Effector memory CD4-positive, alpha-beta T cell (primary cell): ENCODE measurements at places on chromosomes 3 and 15.

DNA sequence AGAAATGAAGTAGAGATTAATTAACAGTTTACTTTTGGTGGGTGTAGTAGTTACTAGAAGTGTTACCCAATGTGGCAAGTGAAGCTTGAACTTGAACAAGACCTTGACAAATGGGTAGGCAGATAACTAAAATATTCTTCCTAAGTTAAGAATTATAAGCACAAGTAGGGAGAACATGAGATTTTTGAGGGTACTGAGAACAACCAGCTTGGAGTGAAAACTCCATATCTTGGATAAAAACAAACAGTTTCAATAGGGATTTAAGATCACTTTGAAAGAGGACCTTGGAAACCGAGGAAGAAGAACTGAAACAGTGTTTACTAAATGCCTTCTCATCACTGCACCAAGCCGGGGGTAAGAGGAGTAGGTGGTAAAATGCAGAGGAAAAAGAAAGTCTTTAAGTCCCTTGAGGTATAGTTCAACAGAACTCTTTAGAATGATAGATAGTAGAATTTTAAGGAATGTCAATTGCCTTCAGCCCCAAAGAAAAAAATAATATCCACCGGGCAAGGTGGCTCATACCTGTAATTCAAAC, 496.7 kb downstream of the NAALADL2 start:
- no peak for DNase-seq
- H3K4me1 ChIP-seq, result no peaks in the 10 kb centered on the region
- H3K4me3 ChIP-seq, result no peak overlapping the region
- no peaks in the 10 kb centered on the region for H3K36me3 ChIP-seq
- H3K27ac ChIP-seq, result no peak overlapping the region
- H3K27me3 ChIP-seq, result no peaks in the 10 kb centered on the region

GRCh38 chr3:32325927-32326326, 65.7 kb upstream of the CMTM7 start:
- H3K4me1 ChIP-seq, result no peaks in the 10 kb centered on the region
- no peak overlapping the region for H3K4me3 ChIP-seq
- H3K36me3 ChIP-seq, result no peaks in the 10 kb centered on the region
- no peak overlapping the region for H3K27ac ChIP-seq

GRCh38 chr3:160106905-160107861, 118.0 kb upstream of the C3orf80 start:
- no peak overlapping the region for H3K27ac ChIP-seq
- no peaks in the 10 kb centered on the region for H3K4me1 ChIP-seq
- H3K36me3 ChIP-seq, result no peaks in the 10 kb centered on the region
- H3K4me3 ChIP-seq, result no peak overlapping the region
- no peak for DNase-seq

GRCh38 chr3:111336511-111336910, 205.5 kb upstream of the CD96 start:
- DNase-seq, result no peak
- no peaks in the 10 kb centered on the region for H3K27me3 ChIP-seq
- H3K27ac ChIP-seq, result no peak overlapping the region
- no peaks in the 10 kb centered on the region for H3K36me3 ChIP-seq

DNA sequence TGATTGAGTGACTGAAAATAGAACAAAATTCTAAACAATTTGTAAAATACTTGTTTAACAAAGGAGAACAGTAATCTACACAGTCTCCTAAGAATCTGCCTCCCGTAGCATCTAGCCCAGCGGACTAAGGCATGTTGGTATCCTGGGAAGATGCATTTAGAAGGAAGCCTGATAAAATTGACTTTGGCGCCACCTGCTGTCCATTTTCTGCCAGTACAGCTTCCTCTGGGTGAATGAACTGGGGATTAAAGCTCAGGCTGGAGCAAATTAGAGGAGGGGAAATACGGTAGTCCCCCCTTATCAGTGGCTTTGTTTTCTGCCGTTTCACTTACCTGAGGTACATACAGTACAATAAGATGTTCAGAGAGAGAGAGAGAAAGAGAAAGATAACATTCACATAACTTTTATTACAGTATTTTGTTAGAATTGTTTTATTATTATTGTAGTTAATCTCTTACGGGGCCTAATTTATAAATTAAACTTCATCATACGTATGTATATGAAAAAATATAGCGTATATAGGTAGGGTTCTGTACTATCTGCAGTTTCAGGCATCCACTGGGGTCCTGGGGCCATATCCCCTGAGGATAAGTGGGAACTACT, 191.6 kb downstream of the GAP43 start:
- no peaks in the 10 kb centered on the region for H3K27me3 ChIP-seq
- peak; percentile 34 for DNase-seq
- H3K4me1 ChIP-seq, result no peaks in the 10 kb centered on the region
- no peak overlapping the region for H3K27ac ChIP-seq

DNA sequence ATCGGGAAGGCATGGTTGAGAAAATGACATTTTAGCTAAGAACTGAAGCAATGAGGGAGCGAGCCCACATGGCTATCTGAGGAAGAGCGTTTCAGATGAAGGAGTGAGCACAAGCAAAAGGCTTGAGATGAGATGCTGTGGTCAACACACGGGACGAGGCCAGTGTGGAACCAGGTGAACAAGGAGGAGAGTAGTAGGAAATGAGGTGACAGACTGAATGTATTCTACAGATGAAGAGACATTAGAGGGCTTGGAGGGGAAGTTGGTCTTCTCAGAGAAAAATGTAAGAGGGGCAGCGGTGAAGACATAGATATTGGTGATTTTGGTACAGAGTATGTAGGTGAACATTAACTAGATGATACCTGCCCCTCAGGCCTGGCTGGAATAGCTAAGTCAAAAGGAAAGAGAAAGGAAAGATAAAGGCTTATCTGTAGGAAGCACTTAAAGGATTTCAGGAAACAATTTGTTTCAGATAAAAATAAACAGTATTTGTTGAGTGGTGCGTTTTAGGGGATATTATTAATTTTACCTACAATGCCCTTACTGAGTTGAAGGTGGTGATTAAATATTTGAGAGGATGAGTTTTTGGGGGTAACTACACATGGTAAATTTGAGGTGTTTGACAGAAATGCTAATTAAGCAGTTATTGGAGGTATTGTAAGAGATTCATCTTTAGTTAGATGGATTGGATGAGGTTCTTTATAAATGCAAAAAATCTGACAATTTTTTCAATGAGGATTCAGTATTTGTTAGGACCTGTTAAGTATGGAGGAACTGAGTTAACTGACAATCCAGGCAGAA, 57.0 kb downstream of the SLTM start:
- H3K27me3 ChIP-seq, result no peaks in the 10 kb centered on the region
- H3K4me3 ChIP-seq, result no peak overlapping the region
- H3K27ac ChIP-seq, result no peak overlapping the region
- no peak for DNase-seq
- peaks cover 36% of the 10 kb centered on the region for H3K36me3 ChIP-seq

DNA sequence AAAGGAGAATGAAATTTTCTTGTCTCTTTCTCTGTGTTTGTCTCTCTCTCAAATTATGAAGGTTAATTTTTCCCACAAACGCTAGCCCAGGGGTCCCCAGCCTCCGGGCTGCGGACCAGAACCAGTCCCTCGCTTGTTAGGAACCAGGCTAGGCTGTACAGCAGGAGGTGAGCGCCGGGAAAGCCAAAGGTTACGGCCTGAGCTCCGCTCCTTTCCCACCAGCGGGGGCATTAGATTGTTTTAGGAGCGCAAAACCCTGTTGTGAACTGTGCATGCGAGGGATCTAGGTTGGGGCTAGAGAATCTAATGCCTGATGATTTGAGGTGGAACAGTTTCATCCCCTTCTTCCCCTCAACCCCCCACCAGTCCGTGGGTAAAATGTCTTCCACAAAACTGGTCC, 74.7 kb upstream of the ZNF385D start:
- no peak for DNase-seq
- H3K36me3 ChIP-seq, result no peaks in the 10 kb centered on the region
- no peak overlapping the region for H3K27ac ChIP-seq
- no peak overlapping the region for H3K4me3 ChIP-seq
- no peaks in the 10 kb centered on the region for H3K4me1 ChIP-seq

DNA sequence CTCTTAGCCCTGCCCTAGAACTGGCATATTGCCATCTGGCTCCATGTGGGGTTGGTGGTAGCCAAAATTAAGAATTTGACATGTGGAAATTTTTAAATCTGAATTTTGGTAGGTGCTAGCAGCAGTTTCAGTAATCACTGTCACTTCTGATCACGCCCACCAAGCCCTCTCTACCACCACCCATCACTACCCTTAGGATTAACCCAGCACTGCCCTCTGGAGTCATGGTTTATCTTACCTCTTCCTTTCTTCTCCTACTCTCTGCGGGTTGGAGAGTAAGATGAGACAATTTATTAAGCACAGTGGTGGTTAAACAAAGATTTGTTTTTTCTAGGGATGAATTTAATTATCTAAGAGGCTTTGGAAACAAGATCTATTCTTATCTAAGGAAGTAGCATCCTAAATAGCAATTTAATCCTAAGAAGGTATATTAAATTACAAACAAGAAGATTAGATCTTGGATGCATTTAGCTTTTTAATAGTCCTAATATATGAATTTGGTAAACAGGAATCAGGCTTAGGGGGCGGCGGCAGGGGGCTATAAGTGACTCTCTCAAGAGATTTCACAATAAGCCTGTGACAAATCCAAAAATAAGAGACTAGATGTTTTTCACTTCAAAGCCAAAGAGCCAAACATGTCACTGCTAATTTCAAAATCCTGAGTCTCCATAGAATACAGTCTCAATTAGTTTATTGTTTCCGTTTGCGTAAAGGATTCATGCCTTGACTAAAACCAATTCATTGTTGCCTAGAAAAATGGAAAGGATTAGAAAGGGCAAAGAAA, 498.4 kb upstream of the UBE2E2 start:
- H3K4me1 ChIP-seq, result no peaks in the 10 kb centered on the region
- no peak overlapping the region for H3K27ac ChIP-seq
- H3K4me3 ChIP-seq, result no peak overlapping the region

DNA sequence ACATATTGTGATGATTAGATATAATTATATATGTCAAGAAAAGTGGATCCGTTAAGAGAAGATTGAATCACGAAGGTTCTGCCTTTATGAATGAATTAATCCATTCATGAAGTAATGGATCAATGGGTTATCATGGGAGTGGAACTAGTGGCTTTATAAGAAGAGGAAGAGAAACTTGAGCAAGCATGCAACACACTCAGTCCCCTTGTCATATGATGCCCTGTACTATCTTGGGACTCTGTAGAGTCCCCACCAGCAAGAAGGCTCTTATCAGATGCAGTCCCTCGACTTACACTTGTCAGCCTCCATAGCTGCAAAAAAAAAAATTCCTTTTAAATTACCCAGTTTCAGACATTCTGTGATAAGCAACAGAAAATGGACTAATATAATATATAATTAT, 301.9 kb downstream of the RAP2B start:
- DNase-seq, result no peak
- H3K27me3 ChIP-seq, result no peaks in the 10 kb centered on the region
- H3K27ac ChIP-seq, result no peak overlapping the region

DNA sequence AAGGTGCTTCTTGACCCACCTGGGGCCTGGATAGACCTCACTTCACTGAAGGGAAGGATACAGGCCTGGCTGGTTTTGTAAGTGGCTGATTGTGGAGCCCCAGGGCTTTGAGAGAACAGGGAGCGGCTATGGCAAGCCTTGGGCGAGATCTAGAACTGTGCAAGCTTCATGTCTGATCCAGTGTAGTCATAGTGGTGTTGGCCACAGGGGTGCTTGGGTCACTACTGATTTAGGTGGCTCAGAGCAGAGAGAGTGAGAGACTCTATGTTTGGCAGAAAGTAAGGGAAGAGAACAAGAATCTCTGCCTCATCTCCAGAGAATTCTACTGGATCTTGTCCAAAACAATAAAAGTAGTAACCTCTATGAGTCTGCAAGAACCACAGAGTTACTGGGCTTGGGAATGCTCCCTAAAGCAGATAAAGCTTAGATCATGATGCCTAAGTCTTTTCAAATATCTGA, 394.2 kb upstream of the EPHA3 start:
- no peak overlapping the region for H3K4me3 ChIP-seq
- no peaks in the 10 kb centered on the region for H3K27me3 ChIP-seq
- H3K4me1 ChIP-seq, result no peaks in the 10 kb centered on the region
- no peaks in the 10 kb centered on the region for H3K36me3 ChIP-seq

GRCh38 chr15:78359041-78359808, 19.1 kb downstream of the CRABP1 start:
- no peaks in the 10 kb centered on the region for H3K4me1 ChIP-seq
- no peaks in the 10 kb centered on the region for H3K36me3 ChIP-seq
- no peak for DNase-seq
- no peaks in the 10 kb centered on the region for H3K27me3 ChIP-seq
- H3K4me3 ChIP-seq, result no peak overlapping the region
